DMS 273 treated with DMSO at 0.1 percent for 48 hours (cell line): ENCODE measurements at places on chromosomes 7 and 10.

- DNase-seq: no peak
These were observed 204.6 kb upstream of the POM121L12 start for GRCh38 chr7:52830801-52831200.

- DNase-seq: no peak
These were observed 30.6 kb downstream of the ANK3 start for GRCh38 chr10:60359066-60359465.

- no peak for DNase-seq
These were observed 127.3 kb downstream of the KCNMA1 start for GRCh38 chr10:77510294-77510693.

- DNase-seq: no peak
These were observed 101.9 kb upstream of the PDLIM1 start for GRCh38 chr10:95392681-95393164.

DNA sequence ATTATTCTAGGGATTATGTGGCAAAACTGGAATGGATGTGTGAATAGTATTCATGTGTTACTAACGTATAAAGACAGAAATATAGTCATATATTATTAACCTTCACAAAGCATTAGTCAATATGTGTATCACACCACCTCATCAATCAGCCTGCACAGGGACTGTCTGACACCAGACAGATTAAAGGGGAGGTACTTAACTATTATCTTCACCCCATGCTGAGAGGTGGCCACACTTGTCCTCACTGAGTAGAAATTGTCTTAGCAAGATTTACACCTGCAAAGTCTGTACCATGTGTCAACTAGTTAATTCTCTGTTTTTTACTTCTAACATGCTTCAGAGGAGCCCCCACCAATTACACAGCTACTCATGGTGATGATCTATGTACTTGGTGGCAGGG is 146.3 kb upstream of the LRGUK start:
- no peak for DNase-seq

DNA sequence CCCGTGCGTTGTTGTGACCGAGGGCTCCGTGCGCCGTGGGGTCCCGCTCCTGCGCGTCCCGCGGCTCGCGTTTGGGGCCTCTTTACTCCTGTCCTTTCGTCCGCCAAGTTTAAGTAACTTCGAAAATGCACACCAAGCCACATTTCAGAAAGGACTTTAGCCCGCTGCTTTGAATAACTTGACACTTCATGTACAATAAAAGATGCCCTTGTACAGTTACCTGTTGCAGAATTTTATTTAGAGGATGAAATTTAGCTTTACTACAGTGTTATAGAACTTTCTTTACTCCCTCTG is 459 bp downstream of the SUGCT start:
- DNase-seq: no peak

DNA sequence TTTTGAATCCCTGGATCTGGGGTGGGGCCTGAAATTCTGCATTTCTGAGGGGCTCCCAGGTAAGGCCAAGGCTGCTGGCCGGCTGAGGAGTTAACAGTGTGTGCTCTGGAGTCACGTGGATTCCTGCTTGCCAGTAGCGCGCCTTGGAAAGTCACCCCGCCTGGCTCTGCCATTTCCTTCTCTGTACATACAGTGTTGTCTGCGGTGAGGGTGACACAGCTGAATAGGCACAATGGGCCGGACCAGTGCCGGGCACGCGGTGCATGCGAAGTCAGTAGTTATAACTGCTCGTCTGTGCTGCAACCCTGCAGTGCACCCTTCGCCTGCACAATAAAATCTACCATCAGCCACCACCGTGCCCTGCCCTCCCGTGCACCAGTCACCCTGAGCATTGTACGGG is 68.0 kb upstream of the EEPD1 start:
- no peak for DNase-seq

DNA sequence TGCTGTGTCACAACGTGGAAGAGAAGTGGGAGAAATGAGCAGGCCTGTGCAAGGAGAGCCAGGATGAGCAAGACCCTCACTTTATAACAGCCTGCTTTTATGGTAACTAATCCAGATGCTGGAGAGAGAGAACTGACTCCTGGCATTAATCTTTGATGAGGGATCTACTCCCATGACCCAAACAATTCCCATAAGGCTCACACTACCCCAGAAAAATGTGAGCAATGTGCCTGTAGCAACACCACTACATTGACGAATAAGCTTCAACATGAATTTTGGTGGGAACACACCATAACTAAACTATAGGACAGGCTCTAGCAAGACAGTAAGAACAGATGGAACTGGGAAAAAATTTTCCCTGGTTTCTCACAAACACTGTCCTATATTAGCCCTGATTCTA is 173.6 kb upstream of the PRSS58 start:
- no peak for DNase-seq

- peak; percentile 29 for DNase-seq
These were observed at the start of gene TRRAP for GRCh38 chr7:98878365-98879197. Gene TRRAP, plus strand, starts transcription at chr7:98878532. Its CDS starts 2,619 bp downstream, at chr7:98881151.

DNA sequence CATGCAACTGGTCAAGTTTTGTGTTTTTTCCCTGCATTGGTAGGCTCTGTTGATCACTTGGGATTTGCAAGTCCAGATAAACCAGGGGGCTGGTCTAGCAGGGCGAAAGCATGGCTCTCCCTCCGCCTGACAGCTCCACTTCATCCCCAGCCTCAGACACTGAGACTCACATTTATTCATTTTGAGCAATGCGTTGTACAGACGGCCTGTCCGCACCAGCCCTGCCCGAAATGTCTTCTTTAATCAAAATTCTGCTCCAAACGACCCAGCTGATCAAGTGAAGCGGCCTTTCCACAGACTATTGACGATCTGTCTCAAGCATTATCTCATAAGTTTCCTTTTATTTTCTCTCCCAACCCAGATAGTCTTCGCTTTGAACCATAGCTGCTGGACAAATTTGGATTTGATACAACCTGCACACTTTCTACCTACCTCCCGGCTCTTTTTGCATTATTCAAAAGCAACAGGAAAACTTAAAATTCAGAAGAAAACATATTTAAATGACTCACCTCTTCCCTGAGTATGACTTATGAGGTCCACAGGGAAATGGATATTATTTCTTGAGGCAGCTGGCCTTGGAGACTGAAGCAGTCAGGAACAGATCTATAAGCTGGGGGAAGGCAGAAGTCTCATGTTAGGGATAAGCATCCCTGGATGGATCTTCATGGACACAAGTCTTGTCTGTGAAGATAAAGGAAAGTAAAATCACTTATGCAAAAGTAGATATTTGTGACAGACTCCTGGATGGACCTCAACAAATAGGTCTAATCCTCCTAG is 498.9 kb upstream of the MGMT start:
- DNase-seq: no peak
